ENCODE measurements at places on chromosomes 5 and 9.

DNA sequence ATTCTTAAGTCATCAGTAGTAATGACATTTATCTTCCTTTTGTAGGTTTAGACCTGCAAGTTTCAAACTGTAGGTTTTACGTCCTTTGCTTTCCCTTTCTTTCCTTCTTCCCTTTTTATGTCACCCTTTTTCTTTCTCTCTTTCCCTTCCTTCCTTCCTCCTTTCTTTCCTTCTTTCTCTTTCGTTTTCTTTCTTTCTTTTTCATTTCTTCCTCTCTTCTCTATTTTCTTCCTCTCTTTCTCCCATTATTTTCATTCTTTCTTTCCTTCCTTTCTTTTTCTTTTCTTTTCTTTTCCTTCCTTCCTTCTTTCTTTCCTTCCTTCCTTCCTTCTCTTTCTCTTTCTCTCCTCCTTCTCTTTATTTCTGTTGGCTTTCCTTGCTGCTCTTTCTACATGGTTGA, 59.9 kb downstream of the WDR36 start:
- DNase-seq: no peak

- DNase-seq: no peak
These were observed 19.3 kb upstream of the LECT2 start for GRCh38 chr5:135974021-135974600.

- no peak for DNase-seq
These were observed 68.9 kb upstream of the ANKRD55 start for GRCh38 chr5:56302027-56302426.

DNA sequence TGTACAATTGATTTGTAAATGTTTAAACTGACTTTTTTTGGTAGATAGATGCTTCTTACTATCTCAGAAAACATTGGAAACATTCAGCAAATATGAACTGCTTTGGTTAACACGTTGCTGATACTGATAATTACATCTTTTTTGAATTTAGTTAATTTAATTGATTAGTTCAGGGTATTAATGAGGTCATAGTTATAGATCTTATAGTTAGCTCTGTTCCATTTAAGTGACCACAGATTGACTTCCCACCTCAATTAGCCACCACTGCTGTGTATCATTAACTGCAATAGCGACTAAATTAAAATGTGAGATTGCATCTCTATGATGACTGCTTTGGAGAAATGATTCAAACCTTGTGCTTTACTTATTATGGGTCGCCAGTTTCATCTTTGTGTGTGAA, 407.1 kb upstream of the EDIL3 start:
- no peak for DNase-seq

DNA sequence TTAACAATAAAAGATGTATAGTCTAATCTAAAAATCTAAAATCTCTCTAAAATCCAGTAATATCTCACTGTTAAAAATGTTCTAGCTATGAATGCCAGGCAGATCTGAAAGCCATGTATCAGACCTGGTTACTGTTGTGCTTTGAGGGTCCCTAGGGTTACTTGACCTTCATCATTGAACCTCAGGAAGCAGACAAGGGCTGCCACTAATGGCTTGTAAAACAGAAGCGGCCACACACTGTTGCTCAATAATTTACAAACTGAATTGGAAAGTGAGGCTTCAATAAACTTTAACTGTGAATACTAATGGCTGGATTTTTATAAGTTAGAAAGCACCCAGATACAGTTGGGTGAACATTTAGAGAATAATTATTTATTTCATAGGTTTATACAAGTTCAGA, 198.0 kb upstream of the RPS23 start:
- DNase-seq: no peak

GRCh38 chr5:135193213-135194125, 159.4 kb upstream of the PITX1 start:
- DNase-seq: no peak

DNA sequence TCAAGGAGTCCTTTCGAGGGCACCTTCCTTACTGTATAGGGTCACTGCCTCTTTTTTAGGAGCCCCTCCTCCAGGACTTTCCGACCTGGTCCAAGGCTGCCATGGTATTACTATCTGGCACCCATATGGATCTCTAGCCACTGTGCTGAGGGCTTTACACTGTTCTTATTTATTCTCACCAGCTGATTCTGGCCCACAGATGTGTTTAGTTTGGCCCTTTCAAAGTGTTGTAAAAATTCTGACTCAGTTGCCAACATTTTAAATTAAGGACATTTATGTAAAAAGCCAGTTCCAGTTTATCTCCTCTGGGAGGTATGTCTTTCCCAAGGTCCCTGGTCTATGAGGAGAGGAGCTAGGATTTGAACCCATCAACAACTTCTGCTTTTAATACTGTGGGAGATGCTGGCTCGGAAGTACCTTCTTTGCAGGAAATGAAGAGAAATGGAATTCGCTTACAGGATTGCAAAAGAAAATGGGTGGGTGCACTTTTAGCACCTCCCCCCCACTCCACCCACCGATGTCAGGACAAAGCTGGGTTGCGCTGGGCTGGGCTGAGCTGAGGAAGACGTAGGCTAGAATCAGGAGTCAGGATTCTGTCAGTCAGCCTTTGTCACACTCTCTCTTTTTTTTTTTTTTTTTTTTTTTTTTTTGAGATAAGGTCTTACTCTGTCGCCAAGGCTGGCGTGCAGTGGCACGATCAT, 7.8 kb downstream of the JADE2 start:
- no peak for DNase-seq

GRCh38 chr5:53482717-53483638, 2.5 kb downstream of the FST start:
- no peak for DNase-seq

All from AG09319 (cell line).